ENCODE measurements at places on chromosomes 6 and 20. TPM values are rescaled to one million over a fixed set of nuclear protein-coding genes. Genes with fewer than 3 reads are reported as not detected.

GRCh38 chr6:121858986-121859385 lies 423.5 kb downstream of the GJA1 start:
- no peak for DNase-seq

DNA sequence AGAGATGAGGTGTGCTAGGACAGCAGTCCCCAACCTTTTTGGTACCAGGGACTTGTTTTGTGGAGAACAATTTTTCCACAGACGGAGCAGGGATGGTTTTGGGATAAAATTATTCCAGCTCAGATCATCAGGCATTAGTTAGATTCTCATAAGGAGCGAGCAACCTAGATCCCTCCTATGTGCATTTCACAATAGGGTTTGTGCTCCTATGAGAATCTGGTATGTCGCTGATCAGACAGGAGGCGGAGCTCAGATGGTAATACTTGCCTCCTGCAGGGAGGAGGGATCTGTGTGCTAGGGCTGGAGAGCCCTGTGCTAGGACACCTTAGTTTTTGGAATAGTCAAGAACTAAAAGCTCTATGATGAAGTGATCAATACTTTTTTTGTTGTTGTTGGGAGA lies 2.5 kb downstream of the SMIM13 start:
- peak; percentile 66 for DNase-seq

Gene DAAM2
- not detected for total RNA-seq

Gene STMND1
- not detected for total RNA-seq

Gene SLC32A1
- total RNA-seq: not detected

GRCh38 chr6:135085700-135086413 lies 31.2 kb upstream of the HBS1L start:
- peak; percentile 67 for DNase-seq

Gene PRDM1
- 35.9 TPM for total RNA-seq

- no peak for DNase-seq
Observed at GRCh38 chr6:90209527-90209926, 87.1 kb downstream of the BACH2 start.

Gene CLIC5
- 2.0 TPM for total RNA-seq

DNA sequence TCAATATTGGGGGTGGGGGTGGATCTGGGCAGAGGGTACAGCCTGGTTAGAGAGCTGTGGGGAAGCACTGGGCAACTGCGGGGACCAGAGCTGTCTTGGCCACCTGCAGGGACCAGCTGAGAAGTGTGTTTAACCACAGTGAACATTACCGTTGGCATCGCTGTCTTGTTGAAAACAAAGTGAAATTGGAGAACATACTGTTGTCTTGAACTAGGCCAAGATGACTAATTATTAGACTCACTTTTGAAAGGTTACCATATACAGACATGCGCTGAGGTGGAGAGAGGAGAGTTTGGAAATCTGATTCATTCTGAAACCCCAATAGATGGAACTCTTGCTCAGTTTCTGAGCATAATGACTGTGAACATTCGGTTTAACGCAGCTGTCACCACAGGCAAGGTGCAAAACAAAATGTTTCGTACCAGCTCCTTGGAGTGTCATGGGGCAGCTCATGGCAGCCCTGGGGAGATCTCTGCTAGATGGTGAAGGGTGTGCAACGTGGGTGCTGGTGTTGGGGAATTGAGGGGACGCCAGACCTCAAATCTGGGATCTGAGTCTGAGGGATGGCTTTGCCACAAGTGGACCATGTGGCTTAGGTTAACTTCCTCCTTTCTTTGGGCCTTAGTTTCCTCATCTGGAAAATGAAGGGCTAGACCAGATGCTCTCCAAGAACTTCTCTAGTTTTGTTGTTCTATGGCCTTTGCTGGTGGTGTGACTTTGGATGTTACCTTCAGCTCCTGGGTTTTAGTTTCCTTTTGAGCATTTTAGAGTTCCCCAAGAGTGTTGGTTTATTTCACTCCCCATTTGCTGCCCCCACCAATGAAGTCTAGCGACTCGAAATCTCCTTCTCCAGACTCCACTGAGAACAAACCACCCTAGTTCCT lies 24.6 kb upstream of the GTSF1L start:
- peak; percentile 90 for DNase-seq

GRCh38 chr6:148892247-148892646 lies 145.4 kb downstream of the UST start:
- DNase-seq: no peak

Gene UNC5CL
- total RNA-seq: 1.2 TPM

Gene ZNF512B
- total RNA-seq: 26.0 TPM

GRCh38 chr6:163944897-163945296 lies 530.4 kb downstream of the QKI start:
- DNase-seq: no peak

Gene MYB
- 44.2 TPM for total RNA-seq

Gene PNPLA1
- total RNA-seq: not detected

DNA sequence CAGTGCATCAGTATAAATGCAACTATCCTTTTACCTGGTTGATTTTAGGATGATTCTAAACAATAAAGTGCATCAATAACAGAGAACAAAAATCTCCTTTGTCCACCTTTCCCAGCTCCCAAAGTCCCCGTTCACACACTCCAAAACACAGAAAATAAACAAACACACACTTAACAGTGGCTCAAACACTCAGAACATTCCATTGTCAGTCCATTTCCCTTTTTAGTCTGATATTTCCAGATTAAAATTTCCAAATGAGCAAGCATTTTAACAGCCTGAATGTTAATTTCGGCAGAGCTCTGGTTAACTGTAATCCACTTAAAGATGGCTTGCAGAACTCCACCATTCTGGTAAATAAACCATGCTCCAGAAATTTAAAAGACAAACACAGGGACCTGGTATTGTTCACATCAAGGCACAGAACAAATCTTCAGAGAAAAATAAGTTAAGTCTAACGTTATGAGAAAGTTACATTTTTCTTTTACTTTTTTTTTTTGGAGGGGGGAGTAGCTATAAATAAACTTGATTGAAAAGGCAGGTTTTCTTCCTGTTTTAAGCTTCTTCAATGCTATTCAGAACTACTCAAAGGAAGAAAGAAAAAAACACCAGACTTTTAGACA lies 100.8 kb downstream of the DST start:
- no peak for DNase-seq

GRCh38 chr20:10490706-10491105 lies 55.6 kb downstream of the SLX4IP start:
- no peak for DNase-seq

DNA sequence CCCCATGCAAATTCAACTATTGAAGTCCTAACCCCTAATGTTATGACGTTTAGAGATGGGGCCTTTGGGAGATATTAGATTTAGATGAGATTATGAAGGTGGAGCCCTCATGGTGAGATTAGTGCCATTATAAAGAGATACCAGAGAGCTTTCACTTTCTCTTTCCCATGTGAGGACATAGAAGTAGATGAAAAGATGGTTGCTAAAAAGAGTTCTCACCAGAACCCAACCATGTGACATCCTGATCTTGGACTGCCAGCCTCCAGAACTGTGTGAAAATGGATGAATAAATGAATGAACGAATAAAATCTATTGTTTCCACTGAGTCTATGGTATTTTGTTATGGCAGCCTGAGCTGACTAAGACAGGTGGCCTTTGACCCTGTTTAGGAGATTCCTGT lies 50.6 kb upstream of the FBXO30 start:
- DNase-seq: peak; percentile 55

DNA sequence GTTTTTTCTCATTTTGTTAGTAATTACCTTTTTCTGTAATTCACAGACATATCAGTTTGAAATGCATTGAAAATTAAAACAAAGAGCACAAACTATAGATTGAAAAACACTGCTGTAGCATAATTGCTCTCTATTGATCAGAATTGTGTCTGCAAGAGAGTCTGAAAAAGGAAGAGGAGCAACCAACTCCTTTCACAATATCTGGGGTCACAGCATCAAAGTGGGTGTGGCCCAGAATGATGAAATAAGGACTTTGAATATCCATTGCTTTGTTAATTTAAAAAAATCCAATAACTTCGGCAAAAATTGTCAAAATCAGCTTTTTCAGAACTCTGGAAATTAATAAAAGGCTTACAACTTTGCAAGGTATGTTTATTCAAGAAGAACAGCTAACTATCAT lies 99.2 kb downstream of the MYLK4 start:
- no peak for DNase-seq

Gene PSMB8
- 342 TPM for total RNA-seq

GRCh38 chr6:105739764-105740163 lies 336.9 kb upstream of the PREP start:
- peak; percentile 30 for DNase-seq

Gene ZC3H12D
- 79.6 TPM for total RNA-seq
